ENCODE measurements at places on chromosomes 6 and 20. TPM values are rescaled to one million over a fixed set of nuclear protein-coding genes. Genes with fewer than 3 reads are reported as not detected.

GRCh38 chr6:53917464-53917842 is 122.6 kb downstream of the LRRC1 start:
- no peak for DNase-seq

- no peak for DNase-seq
Measured at GRCh38 chr20:59777814-59778575, 155.4 kb downstream of the SYCP2 start.

DNA sequence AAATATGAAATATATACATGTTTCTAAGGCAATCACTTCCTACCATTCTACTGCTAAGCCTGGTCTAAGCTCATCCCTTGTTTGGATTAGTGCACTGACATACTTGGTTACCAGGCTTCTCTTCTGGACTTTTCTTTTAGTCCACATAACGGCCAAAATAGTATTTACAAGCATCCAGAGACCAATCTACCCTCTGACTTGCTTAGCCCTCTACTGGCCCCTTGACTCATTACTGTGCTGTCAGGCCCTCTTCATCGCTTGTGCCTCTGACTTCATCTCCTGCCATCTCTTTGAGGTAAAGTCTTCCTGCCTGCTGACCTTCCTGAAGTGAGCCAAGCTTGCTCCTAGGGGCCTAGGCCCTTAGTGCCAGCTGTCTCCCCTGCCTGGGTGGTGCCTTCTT is 35.1 kb downstream of the TULP4 start:
- DNase-seq, result no peak

DNA sequence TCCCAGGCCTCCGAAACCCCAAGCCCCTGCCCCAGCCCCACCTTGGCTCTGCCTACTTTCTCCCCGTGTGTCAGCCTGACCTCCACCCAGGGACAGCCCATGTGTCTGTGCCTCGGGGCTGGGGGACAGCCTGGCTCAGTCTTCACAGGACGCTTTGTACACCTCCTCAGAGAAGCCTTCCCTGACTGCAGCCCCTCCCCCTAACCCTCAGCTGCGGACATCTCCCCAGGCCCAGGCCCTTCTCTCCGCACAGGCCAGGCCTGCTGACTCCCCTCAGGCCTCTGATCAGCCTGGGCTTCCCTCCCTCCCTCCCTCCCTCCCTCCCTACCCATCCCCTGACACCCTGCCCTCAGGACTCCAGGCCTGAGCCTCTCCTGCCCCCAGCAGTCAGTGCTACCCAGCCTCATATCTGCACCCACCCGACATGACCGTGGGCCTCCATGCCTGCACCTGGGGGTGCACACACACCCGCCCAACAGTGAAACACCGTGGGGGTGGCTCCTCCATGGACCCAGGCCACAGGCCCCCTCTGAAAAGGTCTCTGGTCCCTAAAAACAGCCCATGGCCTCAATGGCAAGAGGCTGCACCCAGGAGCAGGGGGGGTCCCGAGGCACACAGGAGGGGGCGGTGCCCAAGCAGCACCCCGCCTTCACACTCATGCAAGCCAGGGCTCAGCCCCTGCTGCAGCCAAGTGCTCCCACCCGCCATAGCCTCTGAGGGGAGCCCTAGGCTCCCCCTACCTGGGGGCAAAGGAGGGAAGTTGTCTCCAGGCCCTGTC is 12.9 kb downstream of the LAMA5 start:
- DNase-seq, result no peak

DNA sequence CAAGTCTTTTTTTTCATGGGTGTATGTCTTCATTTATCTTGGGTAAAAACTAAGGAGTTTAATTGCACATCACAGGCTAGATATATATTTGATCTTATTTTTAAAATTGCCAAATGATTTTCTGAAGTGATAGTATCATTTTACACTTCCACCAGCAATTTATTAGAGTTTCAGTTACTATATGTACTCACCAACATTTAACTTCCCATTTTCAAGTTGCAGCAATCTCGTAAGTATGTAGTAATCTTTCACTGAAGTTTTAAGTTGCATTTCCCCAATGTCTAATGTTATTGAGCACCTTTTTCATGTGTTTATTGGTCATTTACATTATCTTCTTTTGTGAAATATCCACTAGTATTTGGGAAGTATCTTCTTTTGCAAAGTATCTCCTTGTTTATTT is 277.4 kb upstream of the CNR1 start:
- DNase-seq, result no peak

- DNase-seq, result no peak
Measured at GRCh38 chr6:29509239-29509638, 21.5 kb upstream of the MAS1L start.

- no peak for DNase-seq
Measured at GRCh38 chr6:147479857-147480256, 28.6 kb upstream of the SAMD5 start.

DNA sequence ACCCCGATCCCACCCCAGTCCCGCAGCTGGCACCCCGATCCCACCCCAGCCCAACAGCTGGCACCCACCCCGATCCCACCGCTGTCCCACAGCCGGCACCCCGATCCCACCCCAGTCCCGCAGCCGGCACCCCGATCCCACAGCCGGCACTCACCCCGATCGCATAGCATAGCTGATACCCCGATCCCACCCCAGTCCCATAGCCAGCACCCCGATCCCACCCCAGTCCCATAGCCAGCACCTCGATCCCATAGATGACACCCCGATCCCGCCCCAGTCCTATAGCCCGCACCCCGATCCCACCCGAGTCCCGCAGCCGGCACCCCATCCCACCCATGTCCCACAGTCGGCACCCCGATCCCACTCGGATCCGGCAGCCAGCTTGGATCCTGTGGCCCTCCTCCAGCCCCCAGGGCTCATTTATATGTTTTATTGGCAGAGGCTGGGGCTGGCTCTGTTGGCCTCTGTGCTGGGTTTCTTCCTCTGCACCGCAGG is 897 bp upstream of the GMEB2 start:
- DNase-seq, result no peak

Gene GPX5
- total RNA-seq, result not detected

Gene FKBP1C
- 0.34 TPM for total RNA-seq

Measured in neural progenitor cell (in vitro differentiated cells).